ENCODE measurements at places on chromosomes 2 and 18. TPM values are rescaled to one million over a fixed set of nuclear protein-coding genes. Genes with fewer than 3 reads are reported as not detected.

LINC00305 gene
- total RNA-seq, result not detected

TMEM198 gene
- not detected for total RNA-seq

CASP8 gene
- total RNA-seq, result 14.8 TPM

SCN7A gene
- not detected for total RNA-seq

GAD1 gene
- not detected for total RNA-seq

ALPG gene
- total RNA-seq, result 0.05 TPM

LOXHD1 gene
- 0.05 TPM for total RNA-seq

SERPINB13 gene
- total RNA-seq, result not detected

COL6A3 gene
- total RNA-seq, result 14.6 TPM

TMEM169 gene
- 0.85 TPM for total RNA-seq

SCTR gene
- total RNA-seq, result not detected

LHCGR gene
- total RNA-seq, result not detected

DSC3 gene
- 0.14 TPM for total RNA-seq

EPB41L3 gene
- total RNA-seq, result 42.1 TPM

MARCHF4 gene
- 1.5 TPM for total RNA-seq

ANKRD30B gene
- total RNA-seq, result under 0.01 TPM

ECEL1 gene
- total RNA-seq, result not detected

PLGLB1 gene
- 2.6 TPM for total RNA-seq

PRR30 gene
- not detected for total RNA-seq

MAPK4 gene
- total RNA-seq, result not detected

RGPD3 gene
- 0.51 TPM for total RNA-seq

CAPN14 gene
- total RNA-seq, result 0.05 TPM

PRKAG3 gene
- total RNA-seq, result not detected

PLEKHH2 gene
- 0.14 TPM for total RNA-seq

L3MBTL4 gene
- total RNA-seq, result 5.9 TPM

HEATR5B gene
- 37.6 TPM for total RNA-seq

FKBP1B gene
- total RNA-seq, result 9.9 TPM

CCDC102B gene
- 15.1 TPM for total RNA-seq
